MV-4-11 (cell line): ENCODE measurements at places on chromosomes 1 and 21.
A peak's percentile ranks its signal among the peaks of the same experiment; 100 is the strongest.

GRCh38 chr1:55309786-55310504, 94.8 kb upstream of the USP24 start:
- DNase-seq = no peak

DNA sequence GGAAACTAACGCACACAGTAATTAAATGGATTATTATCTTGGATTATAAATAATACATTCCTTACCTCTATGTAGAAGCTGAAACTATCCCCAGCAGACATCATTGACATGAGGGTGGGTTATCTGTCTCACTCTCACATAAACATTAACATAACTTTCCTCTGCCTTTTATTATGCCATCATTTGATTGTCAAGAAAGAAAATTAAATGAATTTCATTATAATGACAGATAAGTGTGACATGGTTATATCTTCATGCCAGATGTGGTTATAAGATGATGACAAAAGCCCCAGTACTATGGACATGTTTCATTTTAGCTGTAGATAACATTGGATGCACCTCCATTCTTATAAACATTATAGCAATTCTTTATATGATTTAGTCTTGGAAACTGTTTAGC, 476.5 kb downstream of the KCNT2 start:
- DNase-seq = no peak

- peak; percentile 91 for DNase-seq
Observed at GRCh38 chr1:60394436-60394835, 320.9 kb upstream of the C1orf87 start.

DNA sequence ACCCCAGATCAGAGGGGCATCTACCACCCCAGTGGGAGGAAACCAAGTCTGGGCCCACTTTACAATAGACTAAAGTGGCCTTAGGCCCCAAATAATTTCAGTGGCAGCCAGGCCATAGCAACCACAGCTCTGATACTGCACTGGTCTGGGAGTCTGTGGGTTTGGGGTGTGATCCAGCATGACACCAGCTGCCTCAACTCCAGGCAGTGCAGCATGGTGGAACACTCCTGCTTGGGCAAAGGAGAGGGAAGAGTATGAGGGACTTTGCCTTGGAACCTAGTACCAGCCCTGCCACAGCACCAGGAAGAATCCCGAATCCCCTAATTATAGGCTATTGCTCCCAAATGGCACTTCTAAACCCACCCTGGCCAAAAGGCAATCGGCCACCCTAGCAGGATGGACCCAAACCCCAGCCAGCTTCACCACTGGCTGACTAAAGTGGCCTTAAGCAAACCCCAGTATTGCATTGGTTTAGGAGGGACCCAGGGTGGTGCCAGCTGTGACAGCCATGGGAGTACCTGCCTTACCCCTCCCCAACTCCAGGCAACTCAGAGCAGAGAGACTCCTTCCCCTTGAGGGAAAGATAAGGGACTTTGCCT, 47.1 kb downstream of the PACC1 start:
- DNase-seq = no peak

GRCh38 chr21:41899426-41900202, 20.5 kb upstream of the PRDM15 start:
- peak; percentile 62 for DNase-seq

GRCh38 chr1:109818271-109818987, 54.7 kb upstream of the EPS8L3 start:
- DNase-seq = no peak

DNA sequence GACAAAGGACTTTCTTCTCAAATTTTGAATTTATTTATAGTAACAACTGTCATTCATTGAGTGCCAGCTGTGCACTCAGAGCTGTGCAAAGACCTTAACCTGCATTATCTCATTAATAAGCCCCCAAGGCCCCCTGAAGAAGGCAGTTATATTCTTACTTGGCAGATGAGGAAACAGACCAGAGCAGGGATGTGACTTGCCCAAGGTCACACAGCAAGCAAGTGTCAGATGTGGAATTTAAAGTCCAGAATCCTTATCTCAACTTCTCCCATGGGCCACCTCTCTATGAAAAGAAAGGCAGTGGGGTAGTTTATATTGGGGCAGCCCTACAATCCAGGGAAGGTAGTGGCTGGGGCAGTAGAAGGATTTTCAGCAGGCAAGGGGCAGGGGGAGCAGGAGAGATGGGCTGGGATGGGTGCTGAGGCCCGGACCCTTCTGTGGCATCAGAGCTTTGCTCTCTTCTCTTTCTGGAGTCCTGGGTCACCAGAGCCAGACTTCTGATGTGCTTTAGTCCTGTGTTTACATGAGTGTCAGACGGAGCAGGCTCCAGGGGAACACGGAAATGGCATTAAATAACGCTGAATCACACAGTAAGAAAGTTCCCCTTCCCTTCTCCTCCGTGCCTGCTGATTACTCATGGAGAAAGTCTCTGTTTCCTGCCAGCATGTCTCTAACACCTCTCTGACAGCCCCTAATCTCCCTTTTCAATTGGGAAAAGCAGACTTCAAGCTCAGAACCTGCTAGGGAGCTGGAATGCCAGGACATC, 39.5 kb downstream of the EPHB2 start:
- DNase-seq = peak; percentile 67

GRCh38 chr1:31798433-31799195, 17.2 kb downstream of the SPOCD1 start:
- DNase-seq = peak; percentile 56

GRCh38 chr21:35050348-35051286, 1.5 kb upstream of the RUNX1 start:
- DNase-seq = peak; percentile 93
